ENCODE measurements at places on chromosomes 5 and 9.

DNA sequence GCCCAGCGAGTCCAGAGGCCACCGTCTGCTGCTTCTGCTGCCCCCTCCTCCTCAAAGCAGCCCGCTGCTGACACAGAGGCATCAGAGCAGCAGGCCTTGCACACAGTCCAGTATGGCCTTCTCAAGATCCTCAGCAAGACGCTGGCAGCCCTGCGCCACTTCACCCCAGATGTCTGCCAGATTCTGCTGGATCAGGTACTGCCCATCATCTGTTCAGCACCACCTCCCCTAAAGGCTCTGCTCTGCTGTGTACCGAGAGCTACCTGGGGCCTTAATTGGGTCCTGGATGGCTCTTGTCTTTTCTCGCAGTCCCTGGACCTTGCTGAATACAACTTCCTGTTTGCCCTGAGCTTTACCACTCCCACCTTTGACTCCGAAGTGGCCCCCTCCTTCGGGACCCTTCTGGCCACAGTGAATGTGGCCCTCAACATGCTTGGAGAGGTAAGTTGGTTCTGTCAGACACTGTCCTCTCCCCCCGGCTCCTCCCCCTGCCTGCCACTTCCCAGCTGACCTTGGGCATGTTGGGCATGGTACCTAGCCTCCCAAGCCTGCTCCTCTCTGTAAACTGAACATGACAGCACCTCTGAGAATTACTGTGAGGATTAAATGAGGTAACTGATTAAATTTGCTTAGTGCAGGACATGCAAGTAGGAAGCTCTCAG lies 22.7 kb downstream of the SH3GLB2 start:
- no peak for DNase-seq

DNA sequence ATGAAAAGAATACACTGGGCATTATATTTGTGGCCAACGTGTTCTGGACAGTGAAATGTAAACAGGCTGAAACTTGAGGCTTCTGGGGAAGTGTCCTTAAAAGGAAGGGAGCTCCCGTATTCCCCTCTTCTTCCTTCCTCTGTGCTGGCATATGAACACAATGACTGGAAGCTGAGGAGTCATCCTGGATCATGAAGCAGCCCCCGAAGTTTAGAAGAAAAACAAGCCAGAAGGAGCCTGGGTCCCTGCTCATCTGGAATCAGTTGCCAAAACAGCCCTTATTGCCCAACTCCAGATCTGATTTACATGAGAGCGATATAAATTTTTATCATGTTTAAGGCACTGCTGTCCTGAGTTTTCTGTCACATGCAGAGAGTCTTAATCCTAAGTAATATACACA lies 65.4 kb upstream of the SLC1A1 start:
- DNase-seq = peak; percentile 17

GRCh38 chr5:180988592-180988991 lies at the start of gene BTNL3:
Gene BTNL3 (plus strand): TSS chr5:180988846. CDS start chr5:180989029, 183 bp downstream.
- no peak for DNase-seq

- DNase-seq = no peak
Measured at GRCh38 chr9:97933297-97933998, 4.5 kb downstream of the HEMGN start.

DNA sequence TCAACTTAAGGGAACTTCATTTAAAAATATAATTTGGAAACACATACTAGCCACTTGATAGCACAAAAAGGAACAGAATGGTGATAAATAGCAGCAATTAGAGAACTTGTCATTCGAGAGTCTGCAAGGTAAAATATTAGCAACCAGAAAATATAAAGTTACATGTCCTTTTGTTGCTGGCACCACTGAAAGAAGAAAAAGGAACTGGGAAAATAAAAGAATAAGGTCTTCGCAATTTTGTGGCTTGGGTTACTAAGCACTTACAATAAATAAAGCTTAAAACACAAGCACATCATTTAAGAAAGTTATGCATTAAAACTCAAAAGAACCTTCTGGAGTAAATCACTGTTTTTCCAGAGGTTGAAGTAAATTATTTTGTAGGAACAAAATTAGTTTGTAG lies 149.9 kb upstream of the FBN2 start:
- DNase-seq = no peak

DNA sequence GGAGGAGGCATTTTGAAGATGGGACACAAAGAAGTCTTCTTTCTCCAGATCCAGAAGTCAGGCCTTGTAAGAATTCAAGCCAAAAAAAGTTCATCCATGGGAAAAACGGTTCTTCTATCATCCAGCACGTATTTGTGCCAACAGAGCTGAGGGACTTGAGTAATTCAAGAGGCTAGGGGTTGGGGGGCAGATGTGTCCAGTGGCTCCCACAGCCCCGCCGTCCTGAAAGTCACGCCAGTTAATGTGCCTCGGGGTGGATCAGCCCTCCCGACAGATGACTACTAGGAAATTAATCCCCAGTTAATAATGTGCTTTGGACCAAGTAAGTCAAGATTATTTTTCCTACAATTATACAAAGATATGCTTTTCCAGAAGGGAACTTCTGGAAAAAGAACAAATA lies 23.4 kb downstream of the NREP start:
- no peak for DNase-seq

DNA sequence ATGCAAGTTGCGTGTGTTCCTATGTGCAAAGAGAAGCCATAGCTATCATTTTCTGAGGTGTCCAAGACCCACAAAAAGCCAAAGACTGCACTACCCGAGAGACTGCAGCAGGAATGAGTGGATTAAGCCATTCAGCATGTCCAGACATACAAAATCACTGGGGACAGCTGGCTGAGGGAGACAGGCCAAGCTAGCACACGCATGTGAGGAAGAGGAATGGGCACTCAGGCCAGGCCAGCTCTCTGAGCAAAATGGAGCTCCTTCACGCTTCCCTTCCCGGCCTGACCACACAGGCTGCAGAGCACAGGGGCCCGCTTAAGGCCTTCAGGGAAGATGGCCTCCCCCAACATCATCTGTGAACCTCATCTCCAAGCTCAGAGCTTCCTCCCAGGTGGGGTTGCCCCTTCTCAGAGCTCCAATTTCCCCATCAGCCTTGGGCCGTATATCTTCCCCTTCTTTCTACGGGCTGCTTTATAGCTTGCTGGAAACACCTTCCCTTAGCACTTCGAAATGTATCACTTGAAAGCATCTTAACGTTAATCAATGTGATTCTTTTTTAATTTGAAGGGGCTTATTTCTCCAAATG lies 8.4 kb downstream of the DCANP1 start:
- no peak for DNase-seq

- DNase-seq = no peak
Measured at GRCh38 chr9:86867804-86868313, 79.4 kb downstream of the GAS1 start.

DNA sequence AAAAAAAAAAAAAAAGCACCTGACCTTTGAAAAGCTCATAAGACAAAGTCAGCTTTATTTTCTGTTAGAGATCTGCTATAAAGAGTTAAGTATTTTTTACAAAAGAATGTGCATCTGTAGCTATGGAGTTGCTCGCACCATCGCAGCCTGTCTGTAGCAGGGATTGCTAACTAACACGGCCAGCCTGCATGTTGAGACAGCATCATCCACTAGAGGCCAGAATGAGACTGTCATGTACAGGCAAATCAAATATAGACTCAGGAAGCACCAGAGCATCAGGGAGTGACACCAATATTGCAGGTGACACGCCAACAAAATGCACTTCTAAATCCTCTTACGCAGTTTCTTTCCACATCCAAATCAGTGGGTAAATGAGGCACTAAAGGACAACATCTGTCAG lies 136.3 kb upstream of the RASEF start:
- DNase-seq = peak; percentile 65

DNA sequence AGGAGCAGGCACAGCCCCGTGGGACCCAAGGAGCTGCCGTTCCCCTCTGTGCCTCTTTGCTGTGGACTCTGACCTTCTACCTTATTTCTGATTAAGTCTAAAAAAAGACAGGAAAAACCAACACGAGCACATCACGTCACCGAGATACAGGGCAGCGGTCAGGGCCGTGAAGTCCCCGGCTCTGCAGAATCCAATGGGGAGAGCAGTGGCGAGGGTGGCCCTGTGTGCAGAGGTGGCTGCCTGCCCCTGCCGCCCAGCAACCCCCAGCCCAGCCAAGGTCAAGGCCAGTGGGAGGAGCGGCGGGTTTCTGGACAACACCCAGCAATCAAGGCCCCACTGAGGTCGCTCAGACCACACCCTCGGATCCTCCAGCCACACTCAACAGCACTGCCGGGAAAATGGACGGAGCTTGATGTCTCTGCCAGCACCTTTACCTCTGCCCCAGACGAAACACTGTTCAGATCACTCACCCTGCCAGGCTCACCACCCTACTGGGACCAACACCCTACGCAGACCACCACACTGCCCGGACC lies 32.7 kb upstream of the SLC9A3 start:
- no peak for DNase-seq

DNA sequence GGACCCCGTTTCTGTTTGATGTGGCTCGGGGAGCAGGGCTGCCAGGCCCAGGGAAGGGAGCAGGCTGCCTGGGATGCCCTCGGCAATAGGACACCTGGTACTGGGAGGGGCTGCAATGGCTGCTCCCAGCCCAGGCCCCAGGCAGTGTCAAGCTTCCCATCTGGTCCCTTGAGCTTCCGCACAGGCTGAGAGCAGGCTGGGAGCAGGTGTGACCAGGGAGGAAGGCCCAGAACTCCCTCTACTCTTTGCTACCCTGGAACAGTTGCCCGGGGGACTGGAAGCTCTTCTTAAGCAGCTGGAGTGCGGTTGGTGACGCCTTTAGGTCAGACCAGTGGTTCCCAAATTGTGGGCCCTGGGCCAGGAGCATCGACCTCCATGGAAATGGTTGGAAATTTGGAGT lies 186.9 kb downstream of the GADD45G start:
- no peak for DNase-seq

DNA sequence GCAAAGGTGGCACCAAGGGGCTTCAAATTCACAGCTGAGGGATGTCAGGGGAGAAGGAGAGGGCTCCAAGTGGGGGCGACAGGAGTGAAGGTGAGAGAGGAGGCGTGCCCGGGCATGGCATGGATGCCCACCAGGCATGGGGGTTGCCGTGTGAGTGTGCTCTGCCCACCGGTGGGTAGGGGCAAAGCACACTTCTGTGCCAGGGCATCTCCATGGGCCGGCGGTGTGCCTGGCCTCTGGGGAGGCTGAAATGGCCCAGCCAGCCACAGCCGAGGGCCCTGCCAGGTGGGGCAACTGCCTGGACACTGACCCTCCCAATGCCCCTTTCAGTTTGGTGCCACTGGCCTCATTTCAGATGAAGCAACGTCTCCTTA lies 14.0 kb upstream of the RNU6ATAC start:
- DNase-seq = no peak

GRCh38 chr9:90469865-90470387 lies 172.7 kb downstream of the DIRAS2 start:
- no peak for DNase-seq

DNA sequence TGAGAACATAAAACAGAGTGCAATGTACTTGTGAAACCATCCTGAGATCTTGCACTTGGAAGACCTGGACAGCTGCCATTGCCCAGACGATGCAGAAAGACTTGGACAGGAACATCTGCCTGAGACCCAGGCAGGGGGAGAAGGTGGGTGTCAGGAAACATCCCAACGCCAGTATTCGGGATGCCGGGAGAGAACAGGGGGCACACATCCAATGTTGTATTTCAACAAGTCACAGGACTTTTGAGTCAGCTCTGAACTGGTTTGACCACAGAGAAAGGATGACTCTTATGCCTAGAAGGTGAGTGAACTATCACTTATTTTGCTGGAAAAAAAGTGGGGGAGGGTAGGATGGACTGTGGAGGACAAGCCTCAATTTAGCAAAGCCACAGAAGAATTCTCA lies 124.6 kb downstream of the ROR2 start:
- DNase-seq = peak; percentile 55

DNA sequence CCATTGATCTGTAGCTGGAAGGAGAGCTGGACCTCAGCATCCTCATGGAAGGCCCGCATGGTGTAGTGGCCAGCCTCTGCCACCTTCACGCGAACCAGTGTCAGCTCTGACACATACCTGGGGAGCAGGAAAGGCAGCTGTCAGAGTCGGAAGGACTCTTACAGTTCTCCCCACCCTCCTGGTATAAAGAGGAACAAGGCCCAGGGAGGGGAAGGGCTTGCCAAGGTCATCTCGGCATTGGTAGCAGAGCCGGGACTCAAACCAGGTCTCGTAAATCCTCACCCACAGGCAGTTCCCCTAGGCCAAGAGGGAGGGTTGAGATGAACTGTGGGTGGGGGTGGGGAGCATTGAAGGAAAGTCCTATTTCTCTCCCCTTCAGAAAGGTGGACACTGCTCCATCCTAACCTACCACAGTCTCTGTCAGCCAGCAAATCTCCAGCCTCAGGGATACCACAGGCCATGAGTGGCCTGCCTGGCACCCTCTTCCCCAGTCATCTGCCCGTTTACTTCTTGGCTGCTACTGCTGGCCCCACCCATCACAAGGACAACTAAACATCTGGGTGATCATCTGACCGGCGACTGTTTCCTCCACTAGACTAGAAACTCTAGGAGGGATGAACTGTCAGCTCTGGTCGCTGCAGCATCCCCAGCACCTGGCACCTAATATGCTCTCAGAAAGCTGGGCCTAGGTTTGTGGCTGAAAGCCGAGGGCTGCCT lies 23.5 kb downstream of the PDGFRB start:
- DNase-seq = peak; percentile 47

GRCh38 chr5:176364765-176365350 lies 429 bp upstream of the ARL10 start:
- DNase-seq = peak; percentile 15

GRCh38 chr5:97094579-97095317 lies 47.7 kb downstream of the LIX1 start:
- DNase-seq = no peak

GRCh38 chr9:134434894-134435506 lies 108.7 kb downstream of the RXRA start:
- peak; percentile 99 for DNase-seq

DNA sequence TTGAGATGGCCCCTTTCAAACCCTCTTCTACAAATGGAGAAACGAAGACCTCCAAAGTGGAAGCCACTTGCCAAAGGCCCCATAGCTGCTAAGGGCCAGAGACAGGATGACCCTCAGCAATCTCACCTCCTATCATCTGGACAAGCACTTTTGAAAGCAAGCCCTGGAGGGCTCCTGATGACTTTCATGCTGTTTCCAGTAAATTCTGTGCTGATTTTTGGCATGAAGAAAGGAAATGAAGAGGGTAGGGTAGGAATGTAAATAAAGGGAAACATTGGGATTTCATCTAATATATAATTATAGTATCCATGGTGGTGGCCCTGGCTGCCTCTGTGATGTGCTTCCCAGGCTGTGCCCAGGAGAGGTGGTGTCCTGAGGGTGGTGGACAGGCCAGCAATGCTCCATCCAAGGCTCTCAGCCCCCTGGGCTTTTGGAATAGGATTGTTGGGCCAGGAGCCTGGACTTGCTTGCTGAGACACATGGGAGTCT lies 208.0 kb upstream of the TRIM32 start:
- peak; percentile 25 for DNase-seq

DNA sequence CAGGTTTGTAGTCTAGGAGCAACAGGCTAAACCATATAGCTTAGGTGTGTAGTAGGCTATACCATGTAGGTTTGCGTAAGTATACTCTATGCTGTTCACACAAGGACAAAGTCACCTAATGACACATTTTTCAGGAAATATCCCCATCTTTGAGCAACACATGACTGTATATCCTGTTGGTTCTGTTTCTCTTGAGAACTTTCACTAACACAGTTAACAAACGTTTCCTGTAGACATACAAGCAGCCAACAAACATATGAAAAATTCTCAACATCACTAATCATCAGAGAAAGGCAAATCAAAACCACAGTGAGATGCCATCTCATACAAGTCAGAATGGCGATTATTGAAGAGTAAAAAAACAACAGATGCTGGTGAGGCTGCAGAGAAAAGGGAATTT lies 68.2 kb downstream of the NR2F1-AS1 start:
- peak; percentile 59 for DNase-seq

Data from fibroblast of the aortic adventitia (primary cell).